ENCODE measurements at places on chromosomes 1 and 21.

DNA sequence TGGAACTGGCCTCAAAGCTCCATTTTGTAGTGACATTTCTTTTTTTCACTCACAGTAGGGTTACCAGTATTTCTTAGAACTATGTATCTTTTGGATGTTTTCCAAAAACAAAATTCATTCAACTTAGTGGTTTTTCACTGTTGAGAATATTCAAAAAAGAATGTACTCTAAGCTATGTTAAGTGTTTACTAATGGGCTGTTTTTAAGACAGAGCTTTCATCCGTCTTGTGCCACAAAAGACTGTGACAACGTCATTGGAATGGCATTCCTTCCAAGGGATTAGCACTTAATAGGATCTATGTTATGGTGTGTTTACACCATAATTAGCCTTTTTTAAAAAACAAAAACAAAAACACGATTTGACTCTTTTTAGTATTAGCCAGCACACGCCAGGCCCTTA lies 66.8 kb downstream of the TTC3 start:
- DNase-seq: no peak

- no peak for DNase-seq
Observed at GRCh38 chr21:15928686-15929425, 199.1 kb downstream of the USP25 start.

GRCh38 chr1:84377480-84378095 lies 20.7 kb upstream of the DNASE2B start:
- DNase-seq: no peak

- no peak for DNase-seq
Observed at GRCh38 chr1:41455479-41456332, 28.8 kb downstream of the EDN2 start.

DNA sequence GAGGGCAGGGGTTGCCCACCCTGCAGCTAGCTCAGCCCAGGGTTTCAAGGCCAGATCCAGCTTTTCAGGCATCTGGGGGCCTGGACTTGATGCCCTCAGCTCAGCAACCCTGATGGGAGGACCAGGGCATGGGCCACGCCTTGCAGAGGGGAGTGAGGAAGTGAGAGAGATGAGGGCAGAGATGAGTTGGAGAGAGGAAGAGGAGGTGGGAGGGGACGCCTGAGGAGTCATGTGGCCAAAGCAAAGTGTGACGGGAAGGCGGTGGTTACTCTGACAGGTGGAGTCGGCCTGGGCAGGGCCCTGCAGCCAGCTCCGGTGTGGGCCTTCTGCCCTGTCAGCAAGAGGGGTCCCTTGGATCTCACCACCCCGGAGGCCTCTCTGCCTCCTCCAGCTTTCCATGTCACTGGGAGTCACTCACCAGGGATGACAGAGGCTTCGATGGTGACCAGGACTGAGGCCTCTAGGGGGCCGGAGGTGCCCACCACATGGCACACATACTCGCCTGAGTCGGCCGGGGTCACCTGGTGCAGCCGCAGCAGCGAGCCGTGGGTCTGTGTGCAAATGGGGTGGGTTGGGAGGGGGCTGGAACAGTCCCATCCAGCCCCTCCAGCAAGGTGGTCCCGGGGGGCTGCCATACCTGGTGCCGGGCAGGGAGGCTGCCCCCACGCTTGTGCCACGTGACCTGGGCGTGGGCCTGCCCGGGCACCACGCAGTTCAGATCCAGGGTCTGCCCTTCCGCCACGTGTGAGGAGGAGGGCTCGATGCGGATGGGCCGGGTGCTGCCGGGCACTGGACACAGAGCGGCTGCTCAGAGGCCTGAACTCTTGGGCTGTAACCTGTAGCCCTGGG lies 40.4 kb downstream of the LDLRAD2 start:
- DNase-seq: no peak

DNA sequence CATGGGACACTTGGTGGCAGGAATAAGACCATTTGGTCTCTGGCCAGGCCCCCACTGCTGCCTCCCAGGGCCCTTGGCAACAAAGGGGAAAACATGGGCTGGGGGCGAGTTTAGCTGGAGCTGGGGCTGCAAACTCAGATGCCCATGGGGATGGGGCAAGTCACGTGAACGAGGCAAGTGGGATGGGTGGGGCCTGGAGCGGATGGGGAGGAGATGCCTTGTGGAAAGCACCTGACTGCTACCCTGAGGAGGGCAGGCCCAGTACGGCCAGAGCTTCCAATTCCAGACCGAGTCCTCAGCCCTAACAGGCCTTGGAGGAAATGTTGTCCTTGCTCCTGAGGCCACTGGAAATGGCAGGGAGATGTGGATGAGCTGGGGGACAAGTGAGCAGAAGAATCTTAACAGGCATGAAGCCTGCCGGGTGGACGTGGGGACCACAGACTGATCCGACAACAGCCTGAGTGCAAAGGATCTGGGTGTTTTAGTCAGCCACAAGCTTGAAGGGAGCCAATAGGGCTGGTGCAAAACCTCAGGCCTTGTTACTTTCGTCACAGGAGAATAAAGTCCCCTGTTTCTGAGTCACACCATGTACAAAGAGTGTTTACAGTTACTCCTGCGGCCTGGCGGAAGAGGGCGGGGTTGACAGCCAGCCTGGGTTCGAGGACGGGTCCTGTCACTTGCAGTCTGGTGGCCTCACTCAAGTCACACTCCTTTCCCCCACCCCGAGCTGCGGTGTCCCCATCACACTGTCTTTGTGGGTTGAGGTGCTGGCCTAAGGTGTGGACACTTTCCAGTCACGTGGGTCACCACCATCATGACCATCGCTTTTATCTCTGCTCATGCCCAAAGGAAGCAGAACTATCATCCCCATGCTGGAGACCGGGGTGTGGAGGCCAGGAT lies 19.1 kb downstream of the RUNX3 start:
- peak; percentile 34 for DNase-seq

DNA sequence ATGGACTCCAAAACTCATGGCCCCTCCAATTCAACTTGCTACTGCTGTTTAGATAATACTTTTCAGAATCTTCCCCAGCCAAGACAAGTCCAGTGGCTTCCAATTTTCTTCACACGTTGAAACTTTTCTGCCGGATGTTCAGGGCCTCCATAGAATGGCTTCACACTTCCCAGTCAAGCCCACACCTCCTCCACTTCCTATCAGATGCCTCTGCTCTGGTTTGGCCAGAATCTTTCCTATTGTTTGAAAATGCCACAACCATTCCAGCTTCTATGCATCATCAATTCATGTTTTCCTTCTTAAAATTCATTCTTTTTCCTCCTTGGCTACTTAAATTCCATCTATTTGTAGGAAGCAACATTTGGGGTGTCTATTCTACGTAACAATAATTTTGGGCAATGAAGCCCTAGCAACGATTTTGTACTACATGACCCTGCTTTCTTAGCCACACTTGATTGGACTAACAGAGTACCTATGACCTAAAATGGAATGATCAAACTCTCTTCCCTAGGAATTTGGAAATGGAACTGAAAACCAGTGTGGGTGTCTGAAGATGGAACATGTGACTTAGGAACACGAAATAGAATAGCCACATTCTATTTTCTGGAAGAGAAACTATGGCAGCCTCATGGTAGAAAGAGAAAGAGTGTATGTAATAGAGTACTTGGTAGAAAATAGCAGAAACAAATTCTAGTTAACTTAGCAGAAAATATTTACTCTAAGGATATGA lies 74.1 kb upstream of the CNIH3 start:
- no peak for DNase-seq

DNA sequence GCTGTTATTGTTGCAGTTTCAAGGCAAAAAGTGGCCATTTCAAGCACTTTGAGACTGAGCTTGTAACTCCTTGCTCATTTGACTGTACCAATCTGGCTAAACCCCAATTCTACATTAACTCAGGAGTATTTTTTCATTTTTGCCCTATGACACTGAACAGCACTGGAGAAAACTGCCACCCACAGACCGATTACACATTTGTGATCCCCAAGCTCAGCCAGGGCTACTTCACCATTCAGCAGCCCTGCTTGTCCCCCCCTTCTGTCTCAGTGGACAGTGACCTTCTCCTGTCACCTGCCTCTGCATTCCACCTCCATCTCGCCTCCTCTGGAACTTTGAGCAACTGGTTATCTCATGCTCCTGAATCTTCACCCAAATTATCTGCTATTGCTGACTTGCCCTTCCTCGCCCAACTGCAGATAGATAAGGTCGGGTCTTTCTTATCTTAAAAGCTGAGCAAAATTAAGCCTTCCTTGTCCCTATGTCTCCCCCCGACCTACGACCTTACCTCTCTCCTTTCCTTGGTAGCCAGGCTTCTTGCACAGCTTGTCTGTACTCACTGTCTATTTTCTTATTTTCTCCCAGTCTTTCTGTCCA lies 25.3 kb downstream of the SPATA46 start:
- DNase-seq: no peak

DNA sequence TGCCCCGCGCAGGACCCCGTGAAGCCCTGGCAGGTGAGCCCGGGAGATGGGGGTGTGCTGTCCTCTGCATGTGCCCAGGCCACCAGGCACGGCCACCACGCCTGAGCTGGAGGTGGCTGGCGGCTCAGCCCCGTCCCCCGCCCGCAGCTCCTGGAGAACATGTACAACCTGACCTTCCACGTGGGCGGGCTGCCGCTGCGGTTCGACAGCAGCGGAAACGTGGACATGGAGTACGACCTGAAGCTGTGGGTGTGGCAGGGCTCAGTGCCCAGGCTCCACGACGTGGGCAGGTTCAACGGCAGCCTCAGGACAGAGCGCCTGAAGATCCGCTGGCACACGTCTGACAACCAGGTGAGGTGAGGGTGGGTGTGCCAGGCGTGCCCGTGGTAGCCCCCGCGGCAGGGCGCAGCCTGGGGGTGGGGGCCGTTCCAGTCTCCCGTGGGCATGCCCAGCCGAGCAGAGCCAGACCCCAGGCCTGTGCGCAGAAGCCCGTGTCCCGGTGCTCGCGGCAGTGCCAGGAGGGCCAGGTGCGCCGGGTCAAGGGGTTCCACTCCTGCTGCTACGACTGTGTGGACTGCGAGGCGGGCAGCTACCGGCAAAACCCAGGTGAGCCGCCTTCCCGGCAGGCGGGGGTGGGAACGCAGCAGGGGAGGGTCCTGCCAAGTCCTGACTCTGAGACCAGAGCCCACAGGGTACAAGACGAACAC lies 1.8 kb downstream of the TAS1R3 start:
- DNase-seq: no peak

- DNase-seq: no peak
Observed at GRCh38 chr1:167276969-167277368, 56.3 kb downstream of the POU2F1 start.

- DNase-seq: no peak
Observed at GRCh38 chr1:157415661-157416060, 136.7 kb downstream of the FCRL5 start.

DNA sequence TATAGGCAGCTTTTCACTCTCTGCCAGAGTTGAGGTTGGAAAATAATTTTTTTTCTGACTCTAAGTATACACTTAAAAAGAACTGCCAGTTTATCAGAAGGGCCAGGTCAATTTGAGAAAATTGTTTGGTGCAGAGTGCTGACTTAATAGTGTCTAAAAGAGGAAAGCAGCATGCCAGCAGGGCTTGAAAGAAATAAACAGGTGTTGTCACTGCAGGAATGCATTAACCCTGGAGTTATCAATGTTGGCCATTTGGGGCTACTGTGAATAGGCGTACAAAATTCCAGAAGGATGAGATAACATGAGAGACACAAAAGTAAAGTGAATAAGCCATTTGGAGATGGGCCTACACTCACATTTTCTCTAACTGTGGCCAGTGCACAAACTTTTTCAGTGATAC lies 220.6 kb upstream of the PLD5 start:
- no peak for DNase-seq

DNA sequence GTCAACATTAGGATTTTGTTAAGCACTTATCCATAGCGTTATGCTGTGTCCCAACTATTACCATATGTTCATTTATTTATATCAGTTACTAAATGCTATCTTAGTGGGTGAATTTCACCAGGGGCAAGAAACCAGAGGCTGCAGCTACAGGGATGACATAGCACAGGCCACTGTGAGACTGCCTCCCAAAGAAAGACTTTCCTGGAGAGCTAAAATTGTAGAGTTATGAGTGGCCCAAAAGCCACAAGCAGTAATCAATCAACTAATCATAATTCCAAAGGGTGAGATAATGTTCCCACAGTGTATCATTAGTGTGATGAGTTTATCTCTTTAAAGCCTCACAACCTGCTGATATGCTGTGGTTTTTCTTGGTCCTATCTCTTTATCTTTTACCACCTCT lies 3.8 kb upstream of the TGFB2 start:
- no peak for DNase-seq

DNA sequence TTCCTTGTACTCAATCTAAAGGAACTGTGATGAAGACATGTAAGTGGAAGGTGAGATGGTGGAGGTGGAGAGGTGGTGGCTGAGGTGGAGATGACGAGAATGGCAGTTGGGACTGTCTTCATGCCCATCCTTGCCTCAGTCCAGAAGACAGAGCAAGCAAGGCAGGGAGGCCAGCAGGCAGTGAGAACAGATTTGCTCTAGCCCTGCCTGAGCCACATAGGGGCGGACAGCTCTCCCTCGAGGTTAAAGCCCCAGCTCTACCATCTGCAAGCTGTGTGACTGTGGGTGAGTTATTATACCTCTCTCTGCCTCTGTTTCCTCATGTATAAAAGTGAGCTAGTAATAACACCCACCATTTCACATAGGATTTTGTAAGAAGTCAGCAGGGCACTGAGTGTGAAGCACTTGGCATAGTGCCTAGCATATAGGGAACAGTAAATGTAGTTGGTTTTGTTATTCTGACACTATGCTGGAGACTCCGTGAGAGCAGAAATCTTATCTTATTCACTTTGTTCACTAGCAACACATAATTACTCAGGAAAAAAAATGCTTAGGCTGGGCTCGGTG lies 4.8 kb upstream of the FAM110D start:
- DNase-seq: no peak

DNA sequence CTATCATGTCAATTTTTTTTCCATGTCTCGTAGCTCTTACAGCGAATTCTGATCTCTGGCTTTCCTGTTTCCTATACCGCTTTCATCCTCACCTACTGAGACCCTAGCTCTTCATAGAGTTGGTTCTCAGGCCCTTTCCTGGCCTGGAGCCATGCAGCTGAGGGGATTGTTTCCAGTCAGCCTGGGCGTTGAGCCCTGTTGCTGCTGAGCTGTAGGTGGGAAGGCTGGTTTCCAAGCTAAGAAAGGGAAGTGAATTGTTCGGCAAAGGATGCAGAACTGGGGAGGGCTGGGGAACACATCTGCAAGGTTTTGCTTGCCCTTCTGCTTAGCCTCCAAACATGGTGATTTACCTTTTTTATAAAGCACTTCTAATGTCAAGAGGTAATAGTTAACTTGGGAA lies 41.5 kb downstream of the SPATA46 start:
- no peak for DNase-seq

DNA sequence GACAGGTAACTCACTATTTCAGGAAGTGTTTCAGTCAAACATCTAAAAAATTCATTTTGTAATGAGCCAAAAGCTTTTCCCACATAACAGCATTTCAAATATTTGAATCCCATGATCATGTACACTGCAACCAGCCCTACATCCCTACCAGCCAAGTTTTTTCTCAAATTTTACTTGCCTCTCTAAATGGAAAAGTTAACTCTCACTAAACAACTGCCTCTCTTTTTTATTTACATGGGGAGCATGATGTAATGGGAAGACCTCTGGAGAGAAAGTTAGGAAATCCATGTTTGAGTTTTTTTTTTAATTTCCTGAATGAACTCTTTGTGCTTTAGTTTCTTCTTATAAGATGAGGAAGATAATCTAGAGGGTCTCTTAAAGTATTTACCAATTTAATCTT lies 70.5 kb downstream of the TTLL7 start:
- DNase-seq: no peak

All from stimulated activated CD4-positive, alpha-beta T cell treated with anti-CD3 and anti-CD28 coated beads, Interleukin-1b, Interleukin-23, amount 100 ng/mL, for 1 hour (primary cell).